ENCODE measurements at places on chromosomes 3 and 15.

GRCh38 chr3:146783446-146783845 is 178.3 kb upstream of the PLSCR5 start:
- DNase-seq: no peak

DNA sequence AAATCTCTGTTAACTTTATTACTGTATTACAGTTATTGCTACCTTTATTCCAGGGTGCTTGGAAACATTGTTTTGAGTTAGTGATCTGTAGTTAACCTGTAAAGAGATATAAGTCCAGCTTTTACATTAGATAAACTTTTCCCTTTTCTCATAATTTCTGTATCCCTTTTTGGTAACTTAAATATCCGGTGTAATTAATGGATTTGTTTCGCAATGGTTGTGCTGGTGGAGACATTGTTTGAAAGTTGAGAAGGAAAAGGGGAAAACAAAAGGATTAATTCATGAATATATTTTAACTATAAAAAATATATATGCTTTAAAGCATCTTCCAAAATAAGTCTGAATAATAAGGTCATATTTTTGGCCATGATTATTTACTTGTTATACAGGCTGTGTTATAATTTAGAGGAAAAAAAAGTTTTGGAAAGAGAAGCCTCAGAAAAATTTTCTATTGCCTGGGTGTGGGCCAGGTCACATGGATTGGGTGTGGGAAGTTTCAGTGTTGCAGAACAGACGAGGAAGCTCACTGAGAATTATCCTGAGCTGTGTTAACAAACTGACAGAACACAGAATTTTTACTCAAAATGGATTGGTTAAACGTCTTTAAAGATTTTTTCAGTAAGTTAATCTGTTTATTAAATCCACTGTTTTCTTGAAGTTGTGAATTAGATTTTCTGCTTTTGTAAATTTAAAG is 27.7 kb upstream of the IL20RB start:
- no peak for DNase-seq

- DNase-seq: no peak
Observed at GRCh38 chr3:144259267-144259666, 287.6 kb downstream of the DIPK2A start.

DNA sequence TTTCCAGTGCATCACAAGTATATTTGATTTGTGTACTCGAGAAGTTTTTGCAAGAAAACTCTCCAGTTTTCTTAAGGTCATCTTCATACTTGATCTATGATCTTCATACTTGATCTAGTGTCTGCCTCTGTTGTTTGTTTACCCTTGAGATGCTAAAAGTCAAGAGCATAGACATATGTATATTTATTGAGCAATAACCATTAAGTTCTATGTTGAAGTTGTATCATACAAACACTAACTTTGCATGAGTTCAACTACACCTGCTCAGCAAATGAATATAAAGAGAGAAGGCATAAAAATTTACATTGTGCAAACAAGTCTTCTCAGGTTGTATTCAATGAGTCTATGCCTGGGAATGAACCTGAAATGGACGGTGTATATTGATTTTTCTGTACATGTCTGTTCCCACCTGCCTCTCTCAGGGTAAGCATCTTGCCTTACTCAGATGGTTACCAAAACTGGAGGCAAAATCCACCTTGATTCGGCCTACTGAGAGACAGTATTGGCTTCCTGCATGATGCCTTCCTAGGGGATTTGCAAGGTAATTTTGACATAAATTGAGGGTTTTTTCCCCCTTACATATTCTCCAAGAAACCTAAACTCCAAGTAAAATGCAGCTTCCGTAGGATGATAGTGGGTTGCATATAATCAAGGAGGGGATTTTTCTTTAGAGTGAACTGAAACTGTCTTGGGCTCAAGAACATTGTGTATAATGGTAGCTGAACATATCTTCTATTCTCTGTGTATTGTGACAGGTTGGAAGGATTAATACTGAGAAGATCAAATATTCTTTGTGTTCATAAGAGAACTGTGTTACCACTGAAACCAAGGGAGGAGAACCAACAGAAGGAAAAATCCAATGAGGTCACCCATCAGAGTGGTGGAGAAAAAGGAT is 110.4 kb downstream of the FILIP1L start:
- DNase-seq: no peak

DNA sequence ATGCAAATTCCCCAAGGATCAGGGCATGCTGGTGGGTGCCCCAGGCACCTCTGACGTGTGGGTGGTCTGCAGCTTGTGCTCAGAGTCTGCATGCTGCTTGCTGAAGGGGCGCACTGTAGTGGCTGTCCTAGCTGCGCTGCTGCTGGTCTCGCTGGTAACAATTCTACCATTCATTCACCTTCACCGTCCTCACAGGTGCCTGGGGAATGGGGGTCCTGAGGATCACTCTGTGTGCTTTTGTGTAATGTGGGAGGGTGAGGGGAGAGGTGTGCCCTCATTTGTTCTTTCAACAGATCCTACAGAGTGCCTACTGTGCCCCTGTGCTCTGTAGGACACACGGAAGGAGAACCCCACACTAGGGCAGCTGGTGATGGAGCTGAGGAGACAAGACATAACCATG is 2.1 kb upstream of the ITGA11 start:
- no peak for DNase-seq

DNA sequence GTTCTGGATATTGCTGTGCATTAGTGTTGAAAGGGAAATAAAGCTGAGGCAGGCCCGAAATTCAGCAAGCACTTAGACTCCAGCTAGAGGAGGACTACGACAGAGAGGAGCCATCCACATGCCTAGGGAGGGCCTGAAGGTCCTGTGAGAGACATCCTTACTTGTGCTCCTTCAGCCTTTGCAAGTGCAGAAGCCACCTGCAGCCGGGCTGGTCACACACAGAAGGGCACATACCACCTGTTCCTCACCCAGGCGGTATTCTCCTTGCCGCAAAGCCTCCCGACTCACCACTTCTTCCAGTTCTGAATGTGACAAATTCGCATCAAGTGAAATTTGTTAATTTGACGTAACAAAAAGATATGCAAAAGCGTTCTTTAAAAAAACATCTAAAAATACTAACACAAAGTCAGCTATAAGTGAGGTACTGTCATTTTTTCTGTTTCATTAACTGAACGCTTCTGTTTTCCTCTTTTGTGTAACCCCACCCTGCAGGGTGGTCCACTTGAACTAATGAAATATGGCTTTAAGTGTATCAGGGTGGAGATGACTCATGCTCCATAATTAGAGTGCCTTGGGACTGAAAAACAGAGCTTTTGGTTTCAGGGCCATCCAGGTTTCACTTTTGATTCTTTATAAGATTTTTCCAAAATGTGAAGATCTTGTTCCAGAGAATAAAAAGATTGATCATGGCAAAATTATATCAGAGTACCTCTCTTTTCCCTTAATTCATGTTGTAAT is 467.9 kb upstream of the ATP11B start:
- DNase-seq: no peak

GRCh38 chr3:16472593-16472992 is 40.9 kb downstream of the RFTN1 start:
- no peak for DNase-seq

DNA sequence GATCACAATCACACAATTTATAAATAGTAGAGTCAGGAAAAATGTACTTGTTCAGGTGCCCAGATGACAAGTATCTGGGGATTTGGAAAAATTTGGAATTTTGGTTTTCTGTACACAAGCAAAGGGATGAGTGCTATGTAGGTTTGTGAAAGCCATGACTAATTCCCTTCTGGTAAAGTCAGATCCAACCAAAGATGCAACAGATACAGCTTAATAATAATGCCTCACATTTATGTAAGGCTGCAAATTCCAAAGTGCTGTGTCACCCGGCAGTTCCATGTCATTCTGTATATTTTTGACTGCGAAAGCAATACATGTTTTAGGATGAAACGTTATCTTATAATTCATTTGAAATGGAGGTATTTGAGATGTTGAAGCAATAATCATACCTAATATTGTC is 102.7 kb upstream of the AGBL1 start:
- no peak for DNase-seq

GRCh38 chr3:195165790-195166189 is 105.2 kb downstream of the XXYLT1 start:
- DNase-seq: no peak

DNA sequence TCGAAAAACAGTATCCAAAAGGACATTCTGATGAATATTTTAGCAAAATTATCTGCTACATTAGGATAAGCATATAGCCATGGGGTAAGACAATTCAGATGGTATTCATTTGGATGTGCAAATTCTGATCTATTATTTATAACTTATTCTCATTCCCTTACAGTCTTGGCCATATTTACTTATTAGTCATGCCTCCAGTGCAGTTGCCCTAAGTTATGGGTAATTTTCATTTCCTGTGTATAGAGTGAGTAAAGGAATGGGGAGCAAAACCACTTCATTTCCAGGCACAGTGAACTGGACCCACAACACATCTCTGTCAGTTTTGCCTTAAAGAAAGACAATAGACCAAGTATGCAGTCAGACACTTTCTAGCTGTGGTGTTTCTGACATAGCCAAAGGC is 134.3 kb downstream of the POLQ start:
- no peak for DNase-seq

GRCh38 chr3:10788451-10788850 is 27.6 kb upstream of the SLC6A11 start:
- no peak for DNase-seq

GRCh38 chr15:57220205-57220604 is 156.1 kb upstream of the CGNL1 start:
- DNase-seq: no peak

DNA sequence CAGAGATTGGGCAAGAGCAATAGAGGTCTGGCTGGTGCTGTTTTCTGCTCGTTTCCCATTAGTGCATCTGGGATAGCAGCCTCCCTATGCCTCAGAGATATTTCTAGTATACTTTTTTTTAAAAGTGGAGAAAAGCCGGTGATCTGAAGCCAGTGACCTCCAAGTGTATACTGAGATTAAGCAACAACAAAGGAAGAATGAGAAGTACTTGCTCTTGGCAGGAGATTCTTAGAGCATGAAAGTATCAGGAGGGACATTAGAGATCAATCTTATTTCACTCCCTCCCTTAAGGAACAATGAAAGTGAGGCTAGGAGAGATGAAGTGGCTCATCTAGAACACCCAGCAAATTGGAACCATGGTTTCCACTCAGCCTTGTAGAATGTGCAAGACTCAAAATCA is 423.3 kb downstream of the SOX2 start:
- no peak for DNase-seq

DNA sequence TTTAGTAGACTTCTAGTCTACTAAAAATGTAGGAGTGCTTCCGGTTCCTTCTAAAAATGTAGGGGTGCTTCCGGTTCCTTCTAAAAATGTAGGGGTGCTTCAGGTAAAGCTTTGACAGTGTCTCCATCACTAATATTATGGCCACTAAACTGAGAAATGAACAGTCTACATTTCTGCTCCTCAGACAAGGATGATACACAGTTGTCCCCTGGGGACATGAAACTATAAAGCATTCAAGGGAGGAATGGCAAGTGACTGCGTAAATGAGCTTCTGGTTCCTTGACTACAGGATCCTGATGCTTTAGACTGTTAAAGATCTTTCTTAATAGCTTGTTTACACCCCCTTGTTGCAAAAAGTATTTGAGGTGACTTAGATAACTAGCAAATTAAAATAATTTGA is 53.9 kb upstream of the SLC9A9 start:
- DNase-seq: no peak

GRCh38 chr3:197149-197827 is 725 bp downstream of the CHL1 start:
- peak; percentile 81 for DNase-seq

- DNase-seq: no peak
Observed at GRCh38 chr3:127074900-127075360, 92.0 kb downstream of the PLXNA1 start.

DNA sequence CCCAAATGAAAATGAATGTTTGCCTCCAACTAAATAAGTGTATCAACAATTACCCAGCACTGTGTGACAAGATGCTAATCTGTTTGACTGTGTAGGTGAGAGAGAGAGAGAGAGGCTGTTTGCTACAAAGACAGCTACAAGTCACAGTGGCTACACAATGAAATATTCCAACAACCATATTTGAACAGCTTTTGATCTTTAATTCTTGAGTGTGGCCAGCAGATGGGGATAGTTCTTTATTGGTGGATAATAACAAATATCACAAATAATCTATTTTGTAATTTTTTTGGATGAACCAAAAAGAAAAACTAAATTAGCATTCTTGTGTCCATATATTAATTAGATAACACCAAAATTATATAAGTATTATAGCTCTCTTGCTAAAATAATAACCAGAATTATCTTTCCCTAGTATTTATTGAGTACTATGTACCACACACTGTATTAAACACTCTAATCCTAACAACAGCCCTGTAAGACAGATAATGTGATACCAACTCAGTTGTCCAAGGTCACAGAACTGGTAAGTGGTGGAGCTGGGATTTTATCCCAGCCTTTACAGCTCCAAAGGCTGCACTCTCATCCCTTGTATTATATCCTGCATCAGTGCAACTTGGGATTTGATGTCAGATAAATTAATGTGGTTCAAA is 61.9 kb upstream of the C3orf80 start:
- no peak for DNase-seq

DNA sequence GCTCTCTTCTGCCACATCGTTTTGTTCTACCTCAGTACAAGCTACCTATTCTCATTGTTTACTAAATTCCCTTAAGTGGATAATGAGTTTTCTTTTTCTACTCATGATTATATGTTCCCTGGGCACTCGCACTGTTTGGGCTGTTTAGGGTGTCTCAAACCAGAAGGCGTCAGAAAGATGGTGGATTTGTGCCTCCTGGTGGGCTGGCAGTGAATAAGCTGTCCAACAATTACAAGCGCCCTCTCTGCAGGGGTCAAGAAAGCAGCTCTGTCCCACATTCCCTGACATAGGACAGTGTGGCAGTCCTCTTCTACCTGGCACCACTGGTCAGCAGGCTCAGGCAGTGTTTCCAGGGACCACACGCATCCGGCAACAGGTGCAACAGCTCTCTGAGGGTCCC is 173.4 kb upstream of the PPP2R3A start:
- no peak for DNase-seq

DNA sequence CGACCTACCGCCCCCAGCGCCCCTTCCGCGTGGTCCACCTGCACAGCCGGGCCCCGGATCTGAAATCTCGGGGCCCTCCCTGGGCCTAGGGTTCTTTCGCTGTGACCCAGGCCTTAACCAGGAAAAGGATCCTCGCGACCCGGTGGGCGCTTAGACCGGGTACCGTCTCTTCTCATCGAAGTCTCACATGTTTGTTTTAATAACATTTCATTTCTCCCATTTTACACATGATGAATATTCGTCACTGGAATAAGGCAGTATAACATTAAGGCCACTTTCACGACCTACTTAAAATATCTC is 277 bp upstream of the DALRD3 start:
- no peak for DNase-seq

All from H1 (cell line).